ENCODE measurements at places on chromosomes 7 and 10.

- no peak for DNase-seq
Observed at GRCh38 chr7:22116451-22117030, 170.8 kb upstream of the CDCA7L start.

DNA sequence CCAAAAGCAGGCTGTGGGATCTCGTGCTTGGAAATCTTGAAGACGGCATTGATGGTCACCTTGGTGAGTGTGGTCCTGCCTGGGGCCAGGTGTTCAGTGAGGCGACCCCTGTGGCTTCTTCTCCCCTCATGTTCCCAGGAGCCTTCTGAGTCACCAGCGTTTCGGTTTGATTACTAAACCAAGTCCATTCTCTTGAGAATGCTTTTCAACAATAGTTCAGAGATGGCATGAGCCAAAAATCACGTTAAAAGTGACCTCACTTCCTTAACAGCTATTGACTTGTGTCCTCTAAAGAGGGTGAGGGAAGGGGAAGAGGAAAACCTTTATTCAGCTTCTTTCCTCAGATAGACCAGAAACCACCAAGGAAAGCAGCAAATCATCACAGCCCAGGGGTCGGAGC is 315.2 kb downstream of the GATA3 start:
- peak; percentile 38 for DNase-seq

DNA sequence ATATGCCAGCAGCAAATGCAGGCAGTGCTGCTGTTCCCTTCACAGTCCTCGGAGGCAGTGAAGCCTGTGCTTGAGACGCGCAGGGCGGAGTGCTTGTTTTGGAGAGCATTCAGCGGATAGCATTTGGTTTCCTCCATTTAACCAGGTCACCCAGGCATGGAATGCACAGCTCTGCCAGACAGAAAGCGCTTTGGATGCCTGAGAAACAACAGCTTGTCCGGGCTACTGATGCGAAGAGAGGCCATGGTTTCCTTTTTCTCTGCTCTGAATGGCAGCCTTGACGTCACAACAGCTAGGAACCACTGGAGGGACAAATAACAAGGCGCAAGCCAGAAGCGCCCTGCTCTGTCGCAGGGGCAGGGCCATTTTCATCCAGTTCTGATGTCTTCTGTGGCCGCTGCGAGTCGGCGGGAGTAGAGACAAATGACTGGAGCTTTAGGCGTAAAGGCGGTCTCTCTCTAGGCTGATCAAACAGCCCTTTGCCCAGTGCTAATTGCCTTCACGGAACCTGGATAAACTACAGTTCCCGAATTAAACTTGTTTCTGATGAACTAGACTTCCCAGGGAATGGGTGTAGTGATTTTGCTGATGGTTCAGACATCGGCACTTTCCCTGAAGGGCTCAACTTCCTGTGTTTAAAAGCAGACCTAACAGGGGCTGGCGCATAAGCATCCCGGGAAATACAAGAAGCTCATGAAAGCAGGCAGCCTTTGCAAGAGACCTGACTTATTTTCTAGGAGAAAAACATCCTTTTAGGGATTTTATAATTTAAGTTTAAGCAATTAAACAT is 187.6 kb upstream of the KLF14 start:
- DNase-seq, result peak; percentile 94

DNA sequence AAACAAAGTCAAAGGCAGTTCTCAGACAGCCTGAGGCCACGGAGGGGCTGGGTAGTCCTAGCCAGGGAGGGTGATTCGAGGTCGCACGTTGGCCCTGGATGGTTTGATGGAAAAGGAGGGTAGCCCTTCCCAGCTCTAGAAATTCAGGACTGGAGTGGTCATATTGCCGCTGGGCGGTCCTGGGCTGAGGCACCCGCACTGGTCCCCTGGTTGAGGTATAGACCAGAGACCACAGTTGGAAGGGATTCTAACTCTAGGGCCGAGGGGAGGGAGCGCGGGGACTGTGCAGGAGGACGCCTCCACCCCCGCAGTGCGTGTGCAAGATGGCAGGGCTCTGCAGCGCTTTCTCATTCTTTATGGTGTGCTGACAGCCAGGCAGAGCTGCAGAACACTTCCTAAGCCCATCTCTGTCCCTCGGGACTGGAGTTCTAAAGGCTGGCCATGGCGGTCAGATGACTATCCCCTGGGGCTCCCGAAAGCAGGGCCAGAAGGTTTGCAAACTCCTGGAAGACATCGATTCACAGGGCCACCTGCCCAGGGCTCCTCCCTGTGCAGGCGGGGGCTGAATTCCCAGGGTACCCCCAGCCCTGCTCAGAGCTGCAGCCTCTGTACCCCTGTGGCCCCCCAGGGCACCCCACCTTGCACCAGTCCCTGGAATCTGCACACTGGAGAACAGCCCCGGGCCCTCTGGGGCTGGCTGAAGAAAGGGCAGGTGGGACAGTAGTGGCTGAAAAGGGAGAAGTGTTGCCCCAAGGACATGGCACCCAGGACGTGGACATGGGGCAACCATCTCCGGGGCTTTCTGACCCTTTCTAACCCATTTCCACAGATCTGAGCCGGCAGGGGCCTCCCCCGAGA is 51.0 kb upstream of the ELN start:
- DNase-seq, result no peak

- no peak for DNase-seq
Observed at GRCh38 chr10:116741391-116742351, 695 bp downstream of the HSPA12A start.

- DNase-seq, result peak; percentile 63
Observed at GRCh38 chr10:2978111-2978510, 89.2 kb upstream of the PFKP start.

- DNase-seq, result no peak
Observed at GRCh38 chr10:24256619-24257107, 47.7 kb downstream of the KIAA1217 start.

- DNase-seq, result no peak
Observed at GRCh38 chr7:98248156-98248555, 3.9 kb downstream of the TECPR1 start.

DNA sequence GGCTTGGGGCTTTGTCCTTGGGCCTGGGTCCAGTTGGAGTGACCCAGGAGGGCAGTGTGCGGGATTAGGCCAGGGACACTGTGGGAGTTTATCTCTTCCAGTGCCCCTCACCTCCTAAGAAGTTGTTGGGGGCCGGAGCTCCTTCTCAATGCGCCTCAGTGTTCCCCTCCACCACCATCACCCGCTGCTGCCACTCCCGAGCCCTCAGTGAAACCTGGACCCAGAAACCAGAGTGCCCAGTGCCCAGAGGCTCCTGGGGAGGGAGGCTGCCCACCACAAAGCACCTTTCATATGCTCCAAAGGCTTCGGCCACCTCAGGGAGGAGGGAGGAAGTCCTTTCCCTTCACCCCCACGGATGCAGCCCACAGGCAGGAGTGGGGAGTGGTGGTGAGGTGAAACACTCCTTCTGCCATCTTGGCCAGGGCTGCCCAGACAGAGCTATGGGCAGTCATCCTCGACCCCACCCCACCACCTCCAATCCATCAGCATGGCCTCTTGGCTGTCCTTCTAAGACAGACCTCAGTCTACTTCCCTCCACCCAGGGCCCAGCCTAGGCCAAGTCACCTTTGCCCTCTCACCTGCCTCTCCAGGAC is 99.0 kb downstream of the SH3PXD2A start:
- DNase-seq, result no peak

DNA sequence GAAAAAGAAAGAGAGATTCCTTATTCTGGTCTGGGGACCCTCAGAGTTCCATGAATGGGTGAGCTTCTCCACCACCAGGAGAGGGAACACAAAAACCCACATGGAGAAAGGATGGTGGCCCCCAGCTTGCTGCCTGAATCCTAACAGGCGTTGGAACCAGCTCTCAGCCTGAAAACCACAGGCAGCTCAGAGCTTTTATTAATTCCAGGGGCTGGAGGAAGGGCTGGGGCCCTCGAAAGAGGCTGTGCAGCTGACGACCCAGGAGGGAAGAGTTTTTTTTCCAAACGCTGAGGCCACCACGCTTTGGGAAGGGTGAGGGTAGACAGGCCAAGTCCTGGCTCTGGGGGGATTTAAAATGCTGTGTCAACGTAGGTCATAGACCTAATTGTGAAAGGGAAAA is 10.8 kb upstream of the ELN start:
- no peak for DNase-seq

All from RCC 7860 (cell line).